ENCODE measurements at places on chromosomes 2 and 18. TPM values are rescaled to one million over a fixed set of nuclear protein-coding genes. Genes with fewer than 3 reads are reported as not detected.

TXNL4A gene
- total RNA-seq, result 63.2 TPM

ALPP gene
- total RNA-seq, result not detected

AMER3 gene
- total RNA-seq, result not detected

GALR1 gene
- total RNA-seq, result not detected

FEV gene
- total RNA-seq, result not detected

SP140 gene
- 77.4 TPM for total RNA-seq

- no peak for DNase-seq
- H3K4me1 ChIP-seq, result no peaks in the 10 kb centered on the region
- no peaks in the 10 kb centered on the region for H3K36me3 ChIP-seq
These were observed 23.2 kb downstream of the MEMO1 start for GRCh38 chr2:31987454-31988220.

DNA sequence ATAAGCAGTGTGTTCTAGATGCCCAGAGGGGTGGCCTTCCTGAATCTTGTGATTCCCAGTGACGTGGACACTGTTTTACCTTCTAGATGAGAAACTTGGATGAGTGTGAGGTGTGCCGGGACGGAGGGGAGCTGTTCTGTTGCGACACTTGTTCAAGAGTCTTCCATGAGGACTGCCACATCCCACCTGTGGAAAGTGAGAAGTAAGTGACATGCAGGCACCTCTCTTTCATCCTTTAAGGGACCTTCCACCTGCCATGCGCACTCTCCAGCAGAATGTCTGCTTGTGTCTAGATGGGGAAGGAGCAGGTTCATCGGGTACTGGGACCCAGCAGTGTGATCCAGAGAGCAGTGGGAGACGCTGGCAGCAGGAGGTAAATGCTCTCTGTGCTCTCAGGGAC is 16.0 kb upstream of the SP100 start:
- H3K4me3 ChIP-seq, result no peak overlapping the region
- H3K27ac ChIP-seq, result no peak overlapping the region
- no peak for DNase-seq
- no peaks in the 10 kb centered on the region for H3K27me3 ChIP-seq
- H3K4me1 ChIP-seq, result no peaks in the 10 kb centered on the region

GRCh38 chr2:191748528-191749180 is 70.7 kb downstream of the NABP1 start:
- no peak for DNase-seq
- H3K27ac ChIP-seq, result no peak overlapping the region
- H3K27me3 ChIP-seq, result no peaks in the 10 kb centered on the region
- no peak overlapping the region for H3K4me3 ChIP-seq

DNA sequence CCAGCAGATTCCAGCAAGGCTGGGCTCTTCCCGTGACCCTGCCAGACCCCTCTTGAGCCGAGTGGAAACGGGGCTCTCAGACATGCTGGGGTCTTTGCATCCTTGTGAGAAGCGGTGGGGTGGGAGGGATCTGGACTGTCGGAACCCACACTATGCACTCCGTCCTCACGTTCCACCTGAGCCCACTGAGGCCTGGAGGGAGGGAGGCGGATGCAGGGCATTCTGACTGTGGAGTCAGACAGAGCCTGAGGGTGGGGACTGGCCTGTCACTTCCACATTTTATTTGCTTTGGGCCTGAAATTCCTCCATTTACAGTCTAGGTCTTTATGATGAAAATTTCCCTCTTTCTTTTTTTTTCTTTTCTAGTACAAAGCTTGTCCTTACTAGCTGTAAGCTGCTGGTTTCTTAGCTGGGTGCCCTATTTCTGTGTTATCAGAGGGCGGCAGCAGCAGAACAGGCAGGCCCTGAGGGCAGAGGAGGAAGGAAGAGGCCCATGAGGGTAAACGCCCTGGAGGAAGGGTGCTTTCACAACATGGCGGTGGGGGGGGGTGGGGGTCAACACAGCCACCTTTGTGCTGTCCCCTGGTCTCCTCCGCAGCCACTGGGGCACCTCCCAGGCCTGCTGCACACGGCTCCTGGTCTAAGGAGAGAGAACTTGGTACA is 373.5 kb upstream of the MYT1L start:
- H3K27ac ChIP-seq, result no peak overlapping the region
- no peak for DNase-seq
- H3K27me3 ChIP-seq, result no peaks in the 10 kb centered on the region

DNA sequence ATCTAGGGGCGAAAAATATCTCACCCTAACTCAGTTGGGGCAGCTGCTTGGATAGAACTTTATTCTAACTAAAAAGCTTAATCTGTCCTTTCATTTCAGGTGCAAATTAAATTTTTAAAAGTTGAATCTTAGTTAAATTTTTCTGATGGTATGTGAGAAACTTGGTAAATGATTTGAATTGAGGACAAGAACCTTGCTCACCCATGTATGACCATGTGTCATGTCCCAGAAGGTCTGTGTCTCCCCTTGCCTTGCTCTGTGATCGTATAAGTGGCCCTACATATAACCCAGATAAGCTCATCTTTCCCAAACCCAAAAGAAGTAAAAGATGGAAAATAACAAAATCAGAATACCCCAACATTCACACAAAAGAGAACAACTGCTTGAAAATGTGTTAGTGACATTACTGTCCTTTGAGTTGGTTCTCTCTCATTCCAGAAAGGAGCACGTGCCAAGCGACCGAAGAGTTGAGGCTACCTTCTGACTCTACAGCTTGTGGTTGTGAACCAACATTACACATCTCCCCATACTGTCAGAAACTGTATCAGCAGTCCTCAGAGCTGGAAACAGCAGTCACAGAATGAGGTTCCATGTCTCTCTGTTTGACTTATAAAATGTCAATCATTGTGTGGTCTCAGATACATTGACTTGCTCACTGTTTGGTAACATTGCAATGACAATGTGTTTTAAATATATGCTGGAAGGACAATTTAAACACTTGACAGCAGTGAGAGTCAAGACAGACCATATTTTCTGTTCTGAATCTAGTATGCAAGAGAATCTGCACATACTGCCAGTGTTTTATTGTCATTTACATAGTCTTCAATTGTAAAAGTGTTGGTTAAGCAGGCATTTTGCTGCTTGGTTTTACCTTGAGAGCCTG is 46.3 kb upstream of the TANK start:
- H3K27ac ChIP-seq, result no peak overlapping the region
- DNase-seq, result no peak
- no peaks in the 10 kb centered on the region for H3K27me3 ChIP-seq
- H3K4me1 ChIP-seq, result no peaks in the 10 kb centered on the region

DNA sequence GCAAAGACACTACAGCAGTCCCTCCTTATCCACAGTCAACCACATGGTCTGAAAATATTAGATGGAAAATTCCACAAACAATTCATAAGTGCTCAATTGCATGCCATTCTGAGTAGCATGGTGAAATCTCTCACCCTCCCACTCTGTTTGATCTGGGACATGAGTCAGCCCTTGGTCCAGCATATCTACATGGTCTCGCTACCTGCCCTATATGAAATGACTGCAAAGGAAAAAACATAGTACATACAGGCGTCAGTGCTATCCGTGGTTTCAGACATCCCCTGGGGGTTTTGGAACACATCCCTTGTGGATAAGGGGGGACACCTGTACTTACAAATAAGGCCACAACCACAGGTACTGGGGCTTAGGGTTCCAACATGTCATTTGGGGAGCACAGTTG is 73.7 kb downstream of the CABLES1 start:
- no peaks in the 10 kb centered on the region for H3K27me3 ChIP-seq
- H3K4me1 ChIP-seq, result no peaks in the 10 kb centered on the region
- no peak for DNase-seq
- H3K36me3 ChIP-seq, result no peaks in the 10 kb centered on the region
- H3K27ac ChIP-seq, result no peak overlapping the region
- H3K4me3 ChIP-seq, result no peak overlapping the region

DNA sequence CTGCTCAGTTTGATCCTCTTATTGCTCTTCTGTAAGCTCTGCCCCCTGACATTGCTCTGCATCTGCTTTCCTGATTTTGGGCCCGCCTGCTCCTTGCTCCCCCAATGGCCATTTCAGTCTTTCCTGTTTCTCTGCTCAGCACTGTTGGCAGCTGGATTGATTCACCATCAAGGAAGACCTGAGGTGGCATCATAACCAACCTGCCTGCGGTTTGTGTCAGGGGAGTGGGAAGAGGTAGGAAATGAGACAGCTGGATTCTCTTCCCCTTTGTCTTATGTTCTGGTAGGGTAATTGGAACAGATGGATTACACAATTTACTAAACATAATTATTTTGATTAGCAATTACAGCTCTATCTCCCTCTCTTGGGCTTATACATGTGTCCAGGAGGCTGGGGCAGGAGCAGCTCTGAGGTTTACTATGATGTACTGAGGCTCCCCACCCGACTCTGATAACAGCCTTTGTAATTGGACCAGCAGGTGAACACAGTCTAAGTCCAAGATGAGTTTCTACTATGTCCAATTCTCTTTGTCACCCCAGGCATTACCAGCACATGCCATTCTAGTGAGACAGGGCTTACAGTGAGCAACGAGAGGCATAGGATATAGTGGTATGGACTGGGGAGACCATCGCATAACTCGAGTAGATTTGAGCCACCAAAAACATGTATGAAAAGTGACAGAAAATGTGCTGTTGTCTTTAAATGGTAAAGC is 151.8 kb upstream of the MMADHC start:
- H3K27me3 ChIP-seq, result no peaks in the 10 kb centered on the region
- no peaks in the 10 kb centered on the region for H3K36me3 ChIP-seq
- no peak overlapping the region for H3K4me3 ChIP-seq

DNA sequence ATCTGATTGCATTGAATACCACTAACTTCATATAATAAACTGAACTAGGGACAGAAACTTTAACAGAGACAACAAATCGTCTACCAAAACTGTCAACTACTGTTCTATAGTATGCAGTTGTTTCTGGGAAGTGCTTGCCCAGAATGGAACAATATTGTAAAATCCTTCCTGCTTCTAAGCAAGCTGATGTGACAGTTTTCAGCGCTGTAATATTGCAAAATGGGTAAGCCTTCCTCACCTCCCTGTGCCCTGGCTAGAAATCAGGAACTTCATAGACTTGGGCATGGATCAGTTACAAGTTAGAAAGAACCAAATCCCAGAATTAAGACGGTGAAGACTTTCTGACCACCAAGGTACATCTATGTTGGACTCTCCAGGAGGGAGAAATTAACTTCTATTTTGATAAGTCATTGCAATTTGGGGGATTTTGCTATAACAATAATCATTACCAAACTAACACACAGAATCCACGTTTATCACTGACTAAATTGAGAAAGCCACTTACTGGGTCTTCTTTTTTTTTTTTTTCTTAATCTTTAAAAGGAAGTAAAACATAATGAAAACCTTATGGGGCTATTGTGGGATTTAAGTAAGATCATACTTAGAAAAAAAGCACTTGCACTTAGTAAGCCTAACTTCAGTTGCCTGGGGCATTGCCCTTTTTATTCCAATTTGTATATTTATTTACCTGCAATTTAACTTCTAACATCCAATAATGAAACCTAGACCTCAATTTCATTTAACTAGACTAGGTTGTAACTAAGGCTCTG is 261.5 kb downstream of the TRIB2 start:
- no peaks in the 10 kb centered on the region for H3K27me3 ChIP-seq
- DNase-seq, result no peak
- no peak overlapping the region for H3K4me3 ChIP-seq
- no peak overlapping the region for H3K27ac ChIP-seq
- no peaks in the 10 kb centered on the region for H3K36me3 ChIP-seq

All from natural killer cell (primary cell).